Peyer's patch (tissue), 4 donors: ENCODE measurements at places on chromosomes 7 and 10. TPM values are rescaled to one million over a fixed set of nuclear protein-coding genes. Genes with fewer than 3 reads are reported as not detected.

DNA sequence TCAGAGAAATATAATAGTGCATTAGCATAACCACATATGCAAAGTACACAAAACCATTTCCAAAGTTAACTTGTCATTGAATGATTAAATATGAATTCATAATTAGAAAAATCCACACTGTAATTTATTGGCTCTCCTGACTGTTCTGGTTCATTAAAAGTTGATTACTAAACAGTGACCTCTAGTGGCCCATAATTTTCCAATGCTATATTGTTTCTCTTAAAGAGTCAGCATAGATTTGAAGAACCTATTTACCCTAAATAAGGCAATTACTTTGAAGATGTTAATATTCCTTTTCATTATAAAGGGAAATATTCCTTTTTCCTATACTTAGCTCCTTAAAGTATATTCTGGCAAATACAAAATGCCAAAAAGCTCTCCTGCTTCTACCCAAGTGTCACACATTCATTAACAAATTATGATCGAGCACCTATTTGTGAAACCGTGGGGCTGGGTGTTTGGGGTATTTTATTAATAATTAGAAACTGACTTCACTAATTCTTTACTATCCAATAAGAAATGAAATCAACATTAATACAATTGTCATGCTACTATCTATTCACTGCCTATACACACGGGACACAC, 86.2 kb downstream of the HIBADH start:
- H3K4me1 ChIP-seq, result no peaks in the 10 kb centered on the region
- H3K27ac ChIP-seq, result no peak overlapping the region
- DNase-seq, result no peak
- H3K36me3 ChIP-seq, result no peaks in the 10 kb centered on the region
- no peaks in the 10 kb centered on the region for H3K27me3 ChIP-seq

SPDYE1 gene
- total RNA-seq, result not detected

DNA sequence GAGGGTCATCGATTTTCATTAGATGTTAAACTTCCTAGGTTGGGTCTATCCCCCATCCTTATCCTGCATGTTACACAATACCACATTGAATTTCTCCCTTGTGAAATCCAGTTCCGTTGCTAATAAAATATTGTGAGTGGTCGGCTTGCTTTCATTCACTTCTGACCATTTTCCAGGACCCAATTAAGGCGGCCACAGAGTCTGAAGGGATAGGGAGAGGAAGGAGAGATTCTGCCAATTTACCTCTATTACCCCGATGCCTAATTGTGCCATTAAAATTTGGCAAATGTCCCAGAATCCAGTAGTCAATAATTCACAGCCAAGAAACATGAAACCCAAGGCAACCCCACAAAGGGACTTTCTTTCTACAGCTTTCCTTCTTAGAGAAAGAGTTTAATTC, 129.9 kb downstream of the IPMK start:
- no peaks in the 10 kb centered on the region for H3K27me3 ChIP-seq
- no peaks in the 10 kb centered on the region for H3K4me1 ChIP-seq
- DNase-seq, result no peak

SEMA3A gene
- total RNA-seq, result 12.4 TPM

GRCh38 chr10:68442971-68443370, 28.8 kb downstream of the DNA2 start:
- H3K27me3 ChIP-seq, result no peaks in the 10 kb centered on the region
- H3K36me3 ChIP-seq, result no peaks in the 10 kb centered on the region
- H3K4me1 ChIP-seq, result no peaks in the 10 kb centered on the region
- H3K27ac ChIP-seq, result no peak overlapping the region

LRIT1 gene
- not detected for total RNA-seq

GRCh38 chr10:22570733-22571430, 143.5 kb downstream of the PIP4K2A start:
- H3K4me1 ChIP-seq, result no peaks in the 10 kb centered on the region
- H3K4me3 ChIP-seq, result no peak overlapping the region

CACNA2D1 gene
- 5.5 TPM for total RNA-seq

DNA sequence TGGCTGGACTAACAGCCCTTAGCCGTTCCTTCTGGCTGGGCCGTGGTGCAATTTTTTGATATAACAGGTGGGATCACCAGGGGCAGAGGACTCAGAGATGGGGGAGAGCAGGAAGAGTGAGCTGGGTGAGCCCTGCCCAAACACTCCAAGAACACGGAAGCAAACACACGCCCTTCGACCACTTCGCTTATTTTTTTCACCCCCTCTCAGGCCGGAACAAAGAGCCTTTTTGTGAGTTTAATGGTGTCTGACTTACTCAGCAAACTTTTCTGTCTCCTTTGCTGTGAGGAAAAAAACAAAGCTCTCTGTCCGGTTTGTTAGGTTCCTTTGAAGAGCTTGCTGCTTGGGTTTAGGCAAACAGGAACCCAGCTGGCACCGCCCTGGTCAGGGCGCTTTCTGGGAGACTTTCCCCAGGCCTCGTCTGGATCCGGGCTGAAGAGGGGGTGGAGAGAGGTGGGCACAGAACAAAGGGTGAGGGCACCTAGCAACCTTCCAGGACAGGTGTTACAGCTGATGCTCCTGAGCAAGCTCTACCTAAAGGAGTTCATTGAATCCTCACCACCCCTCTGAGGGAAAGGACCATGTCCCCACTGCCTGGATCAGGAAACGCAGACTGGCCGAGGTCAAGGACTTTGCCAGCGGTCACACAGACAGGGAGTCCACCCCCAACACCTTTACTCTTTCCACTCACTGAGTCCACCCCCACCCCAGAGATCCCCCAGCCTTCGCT, 23.3 kb downstream of the CALML3 start:
- H3K36me3 ChIP-seq, result no peaks in the 10 kb centered on the region
- no peak overlapping the region for H3K4me3 ChIP-seq
- H3K27ac ChIP-seq, result peak overlapping the region; percentile 86
- H3K27me3 ChIP-seq, result no peaks in the 10 kb centered on the region
- H3K4me1 ChIP-seq, result peaks cover 10% of the 10 kb centered on the region
- DNase-seq, result peak; percentile 66

GRCh38 chr7:155372782-155373358, 75.2 kb downstream of the INSIG1 start:
- no peak overlapping the region for H3K27ac ChIP-seq
- no peak for DNase-seq
- H3K36me3 ChIP-seq, result no peaks in the 10 kb centered on the region
- no peak overlapping the region for H3K4me3 ChIP-seq

DNA sequence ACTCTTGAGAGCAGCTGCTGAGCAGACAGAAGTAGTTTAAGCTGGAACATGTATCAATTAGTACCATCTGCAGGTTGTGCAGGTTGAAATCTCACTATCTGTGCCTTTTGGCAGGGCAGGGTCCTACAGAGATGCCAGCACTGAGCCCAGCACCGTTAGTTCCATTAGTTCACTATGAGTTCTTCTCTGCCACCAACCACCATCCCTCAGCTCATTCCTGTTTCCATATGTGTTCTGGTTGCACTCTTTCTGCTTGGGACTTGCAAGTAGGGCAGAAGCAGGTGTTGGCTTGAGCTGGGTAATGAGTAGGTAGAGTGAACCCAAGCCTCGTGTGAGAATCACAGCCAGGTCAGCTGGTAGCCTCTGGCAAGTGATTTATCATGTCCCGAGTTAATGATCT, 2.8 kb downstream of the SMO start:
- H3K36me3 ChIP-seq, result no peaks in the 10 kb centered on the region
- no peaks in the 10 kb centered on the region for H3K27me3 ChIP-seq
- no peak for DNase-seq
- H3K4me3 ChIP-seq, result no peak overlapping the region
- H3K27ac ChIP-seq, result no peak overlapping the region

PRKRIP1 gene
- 20.7 TPM for total RNA-seq

DNA sequence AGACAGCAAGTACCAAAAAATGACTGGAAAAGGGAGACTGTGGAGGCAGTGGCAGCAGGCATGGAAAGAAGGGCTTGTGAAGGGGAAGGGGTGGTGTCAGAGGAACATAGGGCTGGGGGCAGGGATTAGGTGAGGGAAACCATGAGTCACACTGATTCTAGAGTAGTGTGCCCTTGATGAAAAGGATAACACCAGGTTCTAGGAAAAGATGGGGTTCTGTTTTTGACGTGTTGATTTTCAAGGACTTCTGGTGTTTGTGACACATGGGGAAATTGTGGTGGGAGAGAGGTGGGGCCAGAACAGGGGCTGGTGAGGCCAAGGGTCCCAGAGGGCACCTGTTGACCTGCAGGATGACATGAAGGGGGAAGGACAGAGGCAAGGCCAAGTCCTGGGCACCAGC, 57.1 kb downstream of the FIGNL1 start:
- H3K27me3 ChIP-seq, result no peaks in the 10 kb centered on the region
- H3K36me3 ChIP-seq, result no peaks in the 10 kb centered on the region
- no peak overlapping the region for H3K4me3 ChIP-seq
- H3K4me1 ChIP-seq, result no peaks in the 10 kb centered on the region
- peak overlapping the region; percentile 33 for H3K27ac ChIP-seq
- DNase-seq, result no peak

SLC13A1 gene
- 26.2 TPM for total RNA-seq

DNA sequence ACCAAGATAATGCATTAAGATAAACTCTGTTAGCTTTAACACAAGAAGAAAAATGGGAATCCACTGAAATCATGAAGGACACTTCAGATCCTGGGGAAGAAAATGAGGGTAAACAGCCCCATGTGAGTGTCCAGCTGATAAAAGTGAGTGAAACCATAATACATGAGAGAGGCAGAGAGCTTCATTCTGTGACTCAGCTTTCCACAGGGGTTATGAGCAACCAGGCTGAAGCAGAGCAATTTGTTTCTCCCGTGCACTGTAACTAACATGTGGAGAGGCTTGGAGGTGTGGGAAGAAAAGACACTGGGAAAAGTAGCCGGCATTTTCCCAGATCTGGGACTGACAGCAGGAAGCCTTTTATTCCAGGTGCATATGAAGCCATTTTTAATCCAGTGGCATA, 971.7 kb downstream of the ANKRD7 start:
- H3K27ac ChIP-seq, result no peak overlapping the region
- no peak for DNase-seq
- no peaks in the 10 kb centered on the region for H3K36me3 ChIP-seq
- no peaks in the 10 kb centered on the region for H3K4me1 ChIP-seq
- H3K4me3 ChIP-seq, result no peak overlapping the region

SPDYE5 gene
- not detected for total RNA-seq
